ENCODE measurements at places on chromosomes 4 and X.

DNA sequence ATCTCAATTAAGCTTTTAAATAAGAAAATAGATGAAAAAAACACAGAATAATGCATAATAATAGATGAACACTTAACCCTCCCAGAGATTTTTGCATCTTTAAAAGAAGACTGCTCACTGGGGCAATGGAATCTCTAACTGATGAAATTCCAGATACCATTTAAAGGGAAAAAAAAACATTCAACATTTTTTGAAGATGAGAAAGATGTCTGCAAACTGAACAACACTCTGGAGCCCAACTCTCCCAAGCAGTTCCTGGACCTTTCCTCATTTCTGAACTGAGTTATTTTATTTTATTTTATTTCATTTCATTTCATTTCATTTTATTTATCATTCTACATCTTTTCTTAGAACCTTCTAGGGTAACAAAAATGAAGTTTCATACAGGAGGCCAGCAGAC lies 90.7 kb downstream of the CORIN start:
- DNase-seq: no peak

DNA sequence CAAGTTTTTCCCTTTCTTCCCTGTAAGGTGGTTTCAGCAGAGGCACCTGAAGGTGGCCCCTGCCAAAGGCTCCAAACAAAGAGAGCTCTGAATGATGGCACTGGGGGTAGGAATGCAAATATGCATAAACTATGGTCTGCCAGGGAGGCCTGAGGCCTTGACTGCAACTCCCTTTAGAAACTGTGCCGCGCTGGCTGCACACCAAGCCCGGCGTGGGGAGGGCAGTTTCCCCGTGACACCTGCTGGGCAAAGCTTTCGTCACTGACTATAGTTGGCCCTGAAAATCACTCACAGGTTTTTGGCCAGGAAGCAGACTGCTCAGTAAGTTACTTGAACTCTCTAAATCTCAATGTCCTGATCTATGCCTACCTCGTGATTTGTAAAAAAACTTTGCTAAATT lies 97.8 kb upstream of the ATOH1 start:
- no peak for DNase-seq

DNA sequence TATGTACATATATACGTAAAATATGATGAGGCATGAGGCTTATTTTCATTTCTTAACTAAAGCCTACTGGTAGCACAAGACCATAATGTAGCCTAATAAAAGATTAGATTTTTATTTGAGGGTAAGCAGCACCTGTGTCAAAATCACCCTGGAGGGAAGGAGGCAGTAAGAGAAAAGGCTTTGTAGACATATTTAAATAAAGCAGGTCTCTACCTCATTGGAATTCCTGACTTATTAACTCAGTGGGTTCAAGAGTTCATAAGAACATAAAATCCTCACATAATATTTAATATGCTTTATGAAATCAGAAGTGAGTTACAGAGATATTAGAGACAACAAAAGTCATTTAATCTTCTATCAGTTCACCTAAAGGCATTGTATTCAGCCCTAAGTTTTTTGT lies 261.6 kb upstream of the ANKRD50 start:
- no peak for DNase-seq

- no peak for DNase-seq
Observed at GRCh38 chrX:14872355-14872754, 514 bp downstream of the FANCB start.

- DNase-seq: no peak
Observed at GRCh38 chr4:1183985-1184773, 11.8 kb upstream of the SPON2 start.

GRCh38 chrX:103170216-103170615 lies 44.7 kb upstream of the BEX4 start:
- no peak for DNase-seq

- no peak for DNase-seq
Observed at GRCh38 chrX:77277911-77278310, 169.3 kb upstream of the FGF16 start.

- peak; percentile 33 for DNase-seq
Observed at GRCh38 chr4:38889143-38889542, 21.5 kb downstream of the FAM114A1 start.

- DNase-seq: peak; percentile 7
Observed at GRCh38 chrX:22196149-22196548, 76.6 kb upstream of the CBLL2 start.

DNA sequence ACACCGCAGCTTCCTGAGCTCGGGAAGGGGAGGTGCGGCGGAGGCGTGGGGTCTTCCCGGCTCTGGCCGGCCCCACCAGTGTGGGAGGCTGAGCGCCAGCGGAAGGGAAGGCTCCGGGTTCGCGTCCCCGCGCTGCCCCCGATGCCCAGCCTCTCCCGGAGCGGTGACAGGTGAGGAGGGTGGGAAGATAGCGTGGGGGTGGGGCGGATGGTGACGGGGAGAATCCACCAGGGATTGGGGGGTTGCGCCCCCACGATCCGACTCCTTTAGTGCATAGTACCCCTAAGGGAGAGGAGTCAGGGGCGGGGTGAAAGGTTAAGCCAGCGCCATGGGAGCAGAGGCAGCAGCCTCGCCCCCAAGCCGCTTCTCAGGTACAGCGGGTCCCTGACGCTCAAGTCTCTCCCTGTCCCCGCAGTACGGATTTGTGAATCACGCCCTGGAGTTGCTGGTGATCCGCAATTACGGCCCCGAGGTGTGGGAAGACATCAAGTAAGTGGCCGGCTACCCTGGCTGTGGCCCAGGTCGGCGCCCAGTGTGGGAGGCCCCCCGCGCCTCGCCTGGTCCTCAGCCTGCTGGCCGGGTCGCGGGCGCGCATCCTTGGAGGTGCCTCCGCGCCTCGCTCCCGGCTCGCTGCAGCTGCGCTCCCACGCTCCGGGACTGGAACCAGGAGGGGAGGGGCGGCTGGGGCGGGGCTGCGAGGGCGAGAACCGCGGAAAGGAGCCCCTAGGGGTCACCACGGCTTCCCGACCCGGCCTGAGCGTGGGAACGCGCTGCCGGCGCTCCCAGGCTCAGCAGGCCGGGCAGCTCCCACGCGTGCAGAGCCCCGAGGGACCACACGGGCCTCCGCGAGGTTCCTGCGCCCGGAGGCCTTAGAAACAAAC lies 791 bp downstream of the GUCY1B1 start:
- no peak for DNase-seq

- DNase-seq: no peak
Observed at GRCh38 chrX:43500996-43501694, 155.0 kb upstream of the MAOA start.

DNA sequence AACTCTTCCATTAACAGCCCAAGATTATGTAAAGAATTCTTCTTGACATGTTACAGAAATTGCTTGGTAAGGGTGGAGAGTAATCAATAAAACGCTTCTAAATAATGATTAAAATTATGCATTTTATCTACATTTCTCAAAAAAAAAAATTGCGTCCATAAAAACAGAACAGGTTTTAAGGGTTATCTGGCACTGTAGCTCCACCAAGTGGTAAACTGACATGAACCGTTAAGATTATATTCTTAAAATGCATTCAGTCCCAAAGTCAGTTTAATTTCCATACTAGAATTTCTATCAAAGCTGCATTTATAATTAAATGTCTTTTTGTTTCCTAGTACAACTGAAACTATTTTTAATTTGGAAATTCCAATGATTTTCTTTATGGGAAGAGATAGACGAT lies 214.0 kb upstream of the UGT8 start:
- no peak for DNase-seq

- DNase-seq: peak; percentile 53
Observed at GRCh38 chr4:78056265-78057129, 626 bp upstream of the FRAS1 start.

- no peak for DNase-seq
Observed at GRCh38 chrX:132638313-132638712, 149.5 kb upstream of the MBNL3 start.

DNA sequence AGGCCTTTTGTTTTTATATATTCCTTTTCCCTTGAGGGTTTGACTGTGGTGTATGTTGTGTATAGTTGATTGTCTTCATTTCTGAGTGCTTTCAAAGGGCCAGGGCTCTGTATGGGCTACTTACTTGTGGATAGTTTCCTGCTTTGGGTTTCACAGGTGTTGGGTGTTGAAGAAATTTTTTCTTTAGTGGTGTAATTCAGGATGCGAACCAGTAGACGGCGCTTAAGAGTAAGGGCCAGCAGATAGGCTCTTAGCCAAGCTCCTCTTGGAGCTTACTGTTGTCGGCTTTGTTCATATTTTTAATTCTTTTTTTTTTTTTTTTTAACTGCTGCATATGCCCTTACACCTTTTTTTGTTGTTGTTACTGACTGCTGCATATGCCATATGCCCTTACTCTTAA lies 276.3 kb upstream of the GALNT7 start:
- no peak for DNase-seq

DNA sequence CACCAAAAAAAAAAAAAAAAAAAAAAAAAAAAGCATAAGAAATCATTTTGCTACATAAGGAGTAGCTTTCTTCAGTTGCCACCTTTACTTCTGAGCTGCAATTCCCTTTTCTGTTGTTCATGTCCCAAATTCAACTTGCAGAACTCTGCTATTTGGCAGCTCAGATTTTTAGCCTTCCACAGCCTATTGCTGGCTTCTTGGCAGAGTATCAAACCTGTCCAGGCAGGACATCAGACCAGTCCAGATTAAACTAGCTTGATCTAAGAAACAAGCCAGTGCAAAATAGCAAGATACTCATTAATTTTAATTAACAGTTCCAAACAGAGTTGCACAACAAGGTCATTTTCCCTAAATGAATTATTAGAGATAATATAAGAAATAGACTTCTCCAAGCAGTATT lies 123.6 kb upstream of the NR3C2 start:
- no peak for DNase-seq

DNA sequence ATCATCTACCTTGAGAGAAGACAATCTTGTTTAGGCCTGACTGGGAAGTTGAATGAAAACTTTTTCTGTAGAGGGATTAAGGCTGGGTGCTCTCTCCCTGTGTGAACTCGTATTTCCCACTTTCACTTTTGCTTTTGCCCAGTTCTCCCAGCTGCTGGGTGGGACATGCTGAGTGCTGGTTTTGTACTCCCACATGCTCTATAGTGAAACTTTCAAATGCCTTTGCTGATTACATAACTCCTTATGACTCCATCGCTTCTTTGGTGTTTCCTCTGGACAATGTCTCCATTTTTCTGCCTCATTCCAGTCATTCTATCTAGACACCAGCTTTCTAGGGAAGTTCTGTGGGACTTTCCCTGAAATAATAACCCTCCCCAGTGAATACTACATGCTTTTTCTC lies 100.5 kb downstream of the CLNK start:
- DNase-seq: peak; percentile 29

GRCh38 chr4:4413373-4413725 lies 26.4 kb downstream of the NSG1 start:
- no peak for DNase-seq

- DNase-seq: no peak
Observed at GRCh38 chr4:180766944-180767729, 1476.1 kb upstream of the TENM3 start.

DNA sequence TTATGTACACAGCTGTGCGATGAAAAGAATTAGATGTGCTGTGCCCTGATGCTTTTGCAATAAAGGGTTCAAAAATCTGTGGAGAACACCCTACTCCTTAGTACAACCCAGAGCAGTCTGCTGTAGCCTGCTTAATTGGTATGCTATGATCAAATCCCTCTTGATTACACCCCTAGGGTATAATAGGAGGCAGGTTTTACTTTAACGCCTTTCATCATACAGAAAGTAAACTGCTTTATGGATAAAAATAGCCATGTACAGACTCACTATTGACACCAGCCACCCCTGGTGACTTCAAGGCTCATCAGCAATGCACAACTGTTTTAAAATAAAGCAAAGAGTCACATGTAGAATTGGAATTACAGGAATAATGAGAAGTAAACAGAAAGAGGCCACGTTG lies 315.3 kb downstream of the DMD start:
- DNase-seq: no peak

DNA sequence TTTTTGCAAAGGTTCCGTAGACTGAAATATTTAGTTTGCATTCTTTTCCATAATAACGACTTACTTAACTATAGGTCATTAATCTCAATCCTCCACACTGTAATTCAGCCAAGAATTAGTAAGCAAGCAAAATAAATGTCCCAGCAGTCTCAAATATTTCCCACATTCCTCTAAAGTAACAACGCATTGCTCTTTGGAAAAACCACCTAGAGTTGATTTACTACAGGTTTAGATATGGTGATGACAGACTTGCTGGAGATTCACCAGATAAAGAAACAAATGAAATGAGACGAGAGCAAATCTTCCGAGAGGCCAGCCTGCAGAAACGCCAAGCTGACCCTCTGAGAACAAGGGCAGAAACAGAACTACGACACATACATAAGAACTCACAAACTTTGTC lies 28.9 kb downstream of the TENM3 start:
- DNase-seq: no peak

GRCh38 chr4:86272669-86273068 lies 87.2 kb downstream of the MAPK10 start:
- no peak for DNase-seq

GRCh38 chr4:8860892-8861575 lies 10.6 kb downstream of the HMX1 start:
- DNase-seq: no peak

DNA sequence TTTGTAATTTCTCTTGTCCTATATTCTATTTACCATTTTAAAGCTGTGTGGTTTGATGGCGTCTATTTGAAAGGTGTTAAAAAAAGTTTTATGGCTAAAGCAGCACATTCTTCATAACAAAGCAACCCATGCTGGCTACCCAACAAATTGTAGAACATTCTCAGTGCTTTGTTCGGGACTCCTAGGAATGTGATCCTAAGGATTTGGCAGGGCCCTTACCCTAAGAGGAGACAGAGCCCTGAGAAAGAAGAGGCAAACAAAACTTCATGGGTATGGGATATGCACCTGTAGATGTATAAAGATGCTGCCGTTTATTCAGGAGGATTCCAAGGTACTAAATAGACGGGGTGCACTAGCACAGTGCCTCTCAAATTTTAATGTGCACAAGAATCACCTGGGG lies 370.8 kb upstream of the DIPK2B start:
- no peak for DNase-seq

DNA sequence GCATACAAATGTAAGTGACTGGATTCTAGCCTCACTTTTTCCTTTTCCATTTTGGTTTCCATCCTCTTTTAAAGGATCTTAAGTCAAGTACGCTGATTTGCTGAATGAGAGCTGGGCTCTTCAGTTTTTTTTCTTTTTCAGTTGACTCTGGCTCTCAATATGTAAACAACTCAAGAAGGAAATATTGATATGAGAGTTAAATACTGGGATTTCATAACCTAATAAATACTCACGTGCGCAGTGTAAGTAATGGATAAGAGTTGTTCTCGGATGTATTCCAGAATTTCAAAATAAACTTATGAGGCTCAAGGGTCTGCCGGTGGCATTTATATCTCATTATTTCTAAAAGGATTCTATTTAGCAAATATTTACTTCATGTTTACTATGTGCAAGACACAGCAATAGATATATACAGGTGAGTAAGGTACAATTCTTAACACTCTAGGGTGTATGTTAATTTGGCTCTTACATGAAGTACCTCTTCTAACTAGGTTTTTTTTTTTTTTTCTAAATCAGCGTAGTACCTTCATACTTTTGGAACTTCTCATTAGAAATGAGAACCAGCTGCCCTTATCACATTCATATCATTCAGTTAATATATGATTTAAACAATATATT lies 11.0 kb upstream of the MAGEB10 start:
- no peak for DNase-seq

Data from BJ (cell line).